GM06990 (cell line): ENCODE measurements at places on chromosomes 2 and 18.
A peak's percentile ranks its signal among the peaks of the same experiment; 100 is the strongest.

DNA sequence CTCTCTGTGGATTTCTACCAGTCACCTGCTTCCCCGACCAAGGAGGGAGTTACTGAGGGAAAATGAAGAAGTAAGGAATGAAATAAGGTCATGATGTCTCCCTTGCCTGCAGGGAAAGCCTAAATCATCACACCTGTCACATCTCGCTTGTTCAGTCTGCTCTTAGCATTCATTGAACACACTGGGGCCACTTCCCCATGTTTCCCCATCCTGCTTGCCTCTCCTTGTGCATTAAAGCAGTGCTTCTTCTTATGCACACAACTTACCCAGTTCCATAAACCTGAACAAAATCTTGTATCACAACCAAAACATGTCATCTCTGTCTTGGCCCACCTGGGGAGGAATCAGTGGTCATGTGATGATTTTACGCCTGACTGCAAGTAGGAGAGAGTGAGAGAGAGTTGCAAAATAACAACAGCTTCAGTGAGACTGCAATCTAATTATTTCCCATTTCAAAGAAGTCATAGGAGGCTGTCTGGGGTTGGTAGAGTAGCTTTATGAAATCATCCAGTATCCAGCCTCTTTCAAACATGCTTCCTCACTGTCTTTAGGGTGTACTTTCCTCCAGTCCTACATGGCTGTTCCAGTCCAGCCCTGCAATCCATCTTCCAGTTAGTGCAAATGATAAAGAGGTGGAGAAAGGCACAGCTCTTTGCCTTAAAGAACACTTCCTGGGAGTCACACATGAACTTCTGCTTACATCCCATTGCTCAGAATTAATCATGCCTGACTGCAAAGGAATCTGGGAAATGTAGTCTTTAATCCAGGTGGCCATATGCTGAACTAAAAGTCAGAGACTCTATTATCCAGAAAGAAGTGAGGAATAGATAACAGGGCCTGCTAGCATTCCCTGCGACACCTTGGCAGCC lies 220.1 kb downstream of the HAUS1 start:
- DNase-seq, result no peak

DNA sequence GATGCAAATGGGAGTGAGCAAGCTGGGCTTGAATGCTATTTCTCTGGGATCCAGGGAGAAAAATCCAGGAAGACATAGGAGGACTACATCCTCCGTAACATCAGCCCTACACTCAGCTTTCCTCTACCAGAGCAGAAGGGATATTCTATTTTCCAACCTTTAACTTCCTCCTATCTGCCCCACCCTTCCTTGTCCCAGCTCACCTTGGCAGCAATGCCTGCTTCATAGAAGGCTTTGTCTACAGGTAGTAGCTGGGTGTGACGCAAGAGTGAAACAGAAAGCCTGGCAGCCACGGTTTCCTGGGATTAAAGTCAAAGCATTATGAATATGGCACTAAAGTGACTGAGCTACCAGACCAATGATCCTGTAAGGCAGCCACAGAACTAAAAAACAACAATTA lies 3.9 kb downstream of the KRTCAP3 start:
- DNase-seq, result no peak

DNA sequence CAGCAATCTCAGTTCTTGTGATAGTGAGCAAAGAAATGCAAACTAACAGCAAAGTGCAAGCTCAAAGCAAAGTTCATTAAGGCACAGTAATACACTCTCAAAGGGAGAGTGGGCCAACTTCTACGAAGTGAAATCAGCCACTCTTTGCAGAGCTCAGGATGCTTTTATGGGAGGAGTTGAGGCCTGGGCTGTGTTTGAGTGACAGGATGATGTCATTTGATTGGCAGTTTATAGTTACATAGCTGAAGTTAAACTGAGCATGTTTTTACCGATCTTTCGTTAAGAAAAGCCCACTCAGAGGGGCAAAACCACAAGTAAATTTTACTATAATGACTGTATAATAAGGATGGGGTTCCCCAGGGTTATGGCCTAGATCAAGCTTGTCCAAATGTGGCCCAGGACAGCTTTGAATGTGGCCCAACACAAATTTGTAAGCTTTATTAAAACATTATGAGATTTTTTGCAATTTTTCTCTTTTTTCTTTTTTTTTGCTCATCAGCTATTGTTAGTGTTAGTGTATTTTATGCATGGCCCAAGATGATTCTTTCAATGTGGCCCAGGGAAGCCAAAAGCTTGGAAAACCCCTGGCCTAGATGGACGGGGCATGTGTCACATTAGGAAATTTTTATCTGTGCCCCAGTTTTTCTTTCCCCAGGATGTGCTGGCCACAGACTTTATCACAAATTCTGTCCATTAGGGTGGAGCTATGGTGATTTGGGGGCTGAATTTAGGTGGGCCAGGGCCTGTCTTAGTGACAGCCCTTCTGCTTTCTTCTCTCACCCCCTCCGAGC lies 8.3 kb upstream of the DNAH7 start:
- no peak for DNase-seq

DNA sequence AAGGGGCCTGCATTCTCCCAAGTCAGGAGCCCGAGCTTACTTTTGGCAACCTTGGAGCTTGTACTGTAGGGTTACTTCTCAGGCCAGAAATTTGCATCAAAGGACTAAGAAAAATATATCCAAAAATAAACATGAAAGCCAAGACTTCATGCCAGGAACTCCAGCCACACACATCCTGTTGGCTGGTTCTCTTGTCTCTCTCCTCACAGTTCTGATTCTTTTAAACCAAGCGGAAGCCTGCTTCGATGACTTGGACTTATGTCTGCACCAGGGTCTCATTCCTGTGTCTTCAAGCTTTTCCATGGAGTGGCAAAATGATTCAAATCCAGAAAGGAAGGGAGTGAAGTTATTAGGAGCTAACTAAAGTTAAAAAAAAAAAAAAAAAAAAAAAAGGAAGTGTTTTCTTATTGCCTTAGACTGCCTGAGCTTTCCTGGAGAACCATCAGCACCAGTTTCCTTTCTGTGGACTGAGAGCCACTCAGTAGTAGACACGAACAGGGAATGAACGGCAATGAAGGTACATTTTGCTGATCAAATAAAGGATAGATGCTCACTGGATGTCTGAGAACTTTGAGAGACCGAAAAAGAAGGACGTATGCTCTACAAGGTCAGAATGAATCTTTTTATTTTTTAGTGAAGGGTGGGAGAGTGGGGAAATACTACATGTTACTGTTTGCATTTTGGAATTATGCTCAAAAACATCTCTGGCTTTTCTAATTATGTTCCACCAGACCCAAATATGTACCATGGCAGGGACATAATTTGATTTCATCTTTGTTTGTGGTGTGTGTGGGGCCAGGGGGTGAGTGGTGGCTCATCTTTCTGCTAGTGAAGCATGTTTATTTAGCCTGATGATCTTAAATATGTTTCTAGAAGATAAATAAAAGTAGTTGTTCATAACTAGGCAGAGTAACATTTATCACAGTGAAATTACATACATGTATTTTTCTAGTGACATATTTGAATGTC lies 86.0 kb downstream of the RAPGEF4 start:
- no peak for DNase-seq

GRCh38 chr2:55252832-55253231 lies 16.2 kb downstream of the MTIF2 start:
- DNase-seq, result no peak

DNA sequence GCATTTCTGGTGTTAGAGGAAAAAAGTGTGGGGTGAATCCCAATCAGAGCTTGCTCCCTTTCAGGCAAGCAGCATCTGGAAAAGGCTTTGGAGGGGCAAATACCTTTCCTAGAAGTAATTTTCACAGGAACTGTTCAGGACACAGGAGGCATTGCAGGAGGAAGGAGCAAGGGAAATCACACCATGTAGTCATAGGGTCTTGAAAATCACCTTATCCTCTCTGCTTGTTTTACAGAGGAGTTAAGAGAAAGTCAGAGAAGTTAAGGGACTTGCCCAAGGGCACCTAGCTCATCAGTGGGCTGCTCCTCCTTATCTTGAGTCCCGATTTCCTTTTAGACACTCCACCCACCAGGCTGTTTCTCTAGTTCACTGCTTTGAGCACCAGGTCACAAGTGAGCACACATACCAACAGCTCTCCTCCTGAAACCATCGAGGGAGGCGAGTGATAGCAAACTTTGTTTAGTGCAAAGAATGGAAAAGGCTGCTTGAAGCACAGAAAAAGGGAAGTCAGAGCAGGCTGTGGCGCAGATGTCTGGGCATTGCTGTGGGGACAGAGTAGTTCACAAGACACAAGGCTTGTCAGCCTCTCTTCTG lies 89.2 kb upstream of the CXCR4 start:
- DNase-seq, result peak; percentile 35

DNA sequence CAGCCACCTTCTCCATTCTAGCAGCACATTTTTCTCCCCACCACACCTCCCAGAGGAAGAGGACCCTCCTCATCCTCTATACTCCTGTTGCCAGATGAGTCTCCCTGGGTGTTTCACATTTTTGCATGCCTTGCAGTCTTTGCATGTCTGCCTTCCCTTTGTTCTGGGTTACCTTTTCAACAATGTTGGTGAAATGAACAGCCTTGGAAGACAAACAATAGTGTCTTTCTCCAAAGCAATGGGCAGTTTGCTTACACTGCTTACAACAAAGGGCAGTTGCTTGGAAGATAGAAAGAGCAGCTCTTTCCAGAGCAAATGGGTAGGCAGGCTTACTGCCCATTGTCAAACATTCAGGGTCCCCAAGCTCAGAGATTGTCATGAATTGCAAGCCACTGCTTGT lies 14.5 kb upstream of the SEH1L start:
- DNase-seq, result no peak

GRCh38 chr2:18484625-18485024 lies 75.8 kb downstream of the RDH14 start:
- no peak for DNase-seq

GRCh38 chr2:7119132-7119835 lies 202.1 kb downstream of the RNF144A start:
- DNase-seq, result no peak
